ENCODE measurements at places on chromosomes 3 and 15. TPM values are rescaled to one million over a fixed set of nuclear protein-coding genes. Genes with fewer than 3 reads are reported as not detected.

CRBN gene
- total RNA-seq, result 38.0 TPM

PTPN9 gene
- total RNA-seq, result 27.7 TPM

GABRB3 gene
- not detected for total RNA-seq

DNA sequence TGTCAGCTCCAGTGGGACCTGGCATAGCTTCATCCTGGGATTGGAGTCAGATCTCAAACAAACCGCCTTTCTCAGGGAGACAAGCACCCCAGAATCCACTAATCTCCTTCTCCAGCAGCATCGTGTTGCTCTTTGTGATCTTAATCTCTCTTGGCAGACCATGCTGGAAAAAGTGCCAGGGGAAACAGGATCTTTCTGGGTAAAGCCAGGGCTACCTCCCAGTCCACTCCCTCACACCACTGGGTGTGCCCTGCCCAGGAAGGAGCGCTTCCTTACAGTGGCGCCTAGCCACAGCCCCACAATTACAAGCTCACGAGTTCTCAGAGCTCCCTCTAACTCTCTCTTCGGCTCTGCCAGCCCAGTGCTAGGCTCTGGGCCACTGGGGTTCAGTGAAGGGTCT, 32.2 kb downstream of the RPLP1 start:
- H3K27me3 ChIP-seq, result no peaks in the 10 kb centered on the region
- no peaks in the 10 kb centered on the region for H3K36me3 ChIP-seq
- H3K4me3 ChIP-seq, result no peak overlapping the region
- H3K27ac ChIP-seq, result no peak overlapping the region
- no peak for DNase-seq
